ENCODE measurements at places on chromosomes 13 and 19.

GRCh38 chr19:50327461-50328223, 1.5 kb downstream of the KCNC3 start:
- no peak for DNase-seq

GRCh38 chr13:48569104-48569666, 36.3 kb upstream of the RCBTB2 start:
- no peak for DNase-seq

GRCh38 chr13:76888421-76888820, 2.2 kb upstream of the KCTD12 start:
- DNase-seq = no peak

- DNase-seq = no peak
Observed at GRCh38 chr13:113322043-113322461, 25.0 kb downstream of the LAMP1 start.

DNA sequence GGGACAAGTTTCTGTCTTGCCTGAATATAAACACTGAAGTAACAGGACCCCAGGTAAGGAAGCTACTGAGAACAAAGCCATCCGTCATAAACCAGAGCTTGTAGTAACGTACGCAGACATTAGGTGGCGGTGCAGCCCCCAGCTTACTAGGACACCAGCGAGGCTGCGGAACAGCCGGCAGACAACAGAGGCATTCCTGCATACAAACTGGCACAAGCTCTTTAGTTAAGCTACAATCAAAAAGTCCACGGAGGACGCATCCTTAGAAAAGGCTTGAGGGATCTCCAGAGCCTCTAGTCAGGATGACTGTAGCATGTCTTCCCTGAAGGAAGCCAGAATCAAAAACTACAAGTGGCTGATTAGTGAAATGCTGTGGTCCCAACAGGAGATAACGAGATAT, 26.2 kb downstream of the ZNF160 start:
- no peak for DNase-seq

DNA sequence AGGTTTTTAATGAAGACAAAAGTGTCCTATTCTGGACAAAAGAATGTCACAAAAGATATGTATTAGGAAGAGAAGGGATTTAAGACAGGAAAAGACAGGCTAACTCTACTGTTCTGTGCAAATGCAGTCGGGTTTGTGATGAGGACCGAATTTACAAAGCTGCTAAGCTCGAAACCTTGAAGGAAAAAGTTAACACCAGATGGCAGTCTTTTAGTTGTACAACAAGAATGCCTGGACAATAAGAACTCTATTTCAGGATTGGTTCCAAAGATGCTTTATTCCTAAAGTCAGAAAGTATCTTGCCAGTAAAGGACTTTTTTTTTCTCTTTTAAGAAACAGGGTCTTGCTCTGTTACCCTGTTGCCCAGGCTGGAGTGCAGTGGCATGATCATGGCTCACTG, 51.1 kb downstream of the HS6ST3 start:
- DNase-seq = no peak

GRCh38 chr19:41233748-41234240, 14.8 kb downstream of the AXL start:
- DNase-seq = no peak

GRCh38 chr19:39402346-39403300, 4.0 kb upstream of the ZFP36 start:
- peak; percentile 86 for DNase-seq

Measured in activated CD4-positive, alpha-beta T cell treated with anti-CD3 and anti-CD28 coated beads, Interleukin-2, Interleukin-4, amounts not matched to agents 100 ng/mL and 50 ng/mL, durations not matched to agents 16 hours and 8 hours (primary cell).